ENCODE measurements at places on chromosomes 6 and 20.

DNA sequence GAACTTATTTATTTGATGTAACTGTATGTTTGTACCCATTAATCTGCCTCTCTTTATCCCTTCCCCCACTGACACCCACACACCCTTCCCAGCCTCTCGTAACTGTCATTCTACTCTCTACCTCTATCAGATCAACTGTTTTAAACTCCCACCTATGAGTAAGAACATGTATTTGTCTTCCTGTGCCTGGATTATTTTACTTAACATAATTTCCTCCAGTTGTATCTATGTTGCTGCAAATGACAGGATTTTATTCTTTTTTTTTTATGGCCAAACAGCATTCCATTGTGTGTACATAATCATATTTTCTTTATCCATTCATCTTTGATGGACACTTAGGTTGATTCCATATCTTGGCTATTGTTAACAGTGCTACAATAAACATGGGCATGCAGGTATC, 49.3 kb downstream of the PHACTR2 start:
- no peak for DNase-seq

- DNase-seq = peak; percentile 31
These were observed 70.6 kb downstream of the SGK1 start for GRCh38 chr6:134247231-134247833.

DNA sequence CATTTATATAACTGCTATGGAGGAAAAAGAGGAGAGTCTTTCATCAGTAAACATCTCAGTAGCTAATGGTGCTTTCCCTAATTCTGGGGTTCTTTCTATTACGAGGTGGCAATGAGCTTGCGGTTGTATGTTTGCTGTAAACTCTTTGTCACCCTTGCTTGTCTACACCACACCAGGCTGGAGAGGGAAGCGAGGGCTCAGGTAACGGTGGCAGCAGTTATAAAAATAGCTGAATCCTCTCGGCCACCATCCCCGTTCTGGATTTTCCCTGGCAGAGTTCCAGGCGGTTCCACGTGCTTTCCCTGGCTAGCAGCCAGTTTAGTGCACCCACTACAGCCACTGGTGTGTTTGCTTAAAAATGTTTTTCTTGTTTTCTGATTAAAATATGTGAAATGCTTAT, 39.0 kb downstream of the MAS1 start:
- no peak for DNase-seq

DNA sequence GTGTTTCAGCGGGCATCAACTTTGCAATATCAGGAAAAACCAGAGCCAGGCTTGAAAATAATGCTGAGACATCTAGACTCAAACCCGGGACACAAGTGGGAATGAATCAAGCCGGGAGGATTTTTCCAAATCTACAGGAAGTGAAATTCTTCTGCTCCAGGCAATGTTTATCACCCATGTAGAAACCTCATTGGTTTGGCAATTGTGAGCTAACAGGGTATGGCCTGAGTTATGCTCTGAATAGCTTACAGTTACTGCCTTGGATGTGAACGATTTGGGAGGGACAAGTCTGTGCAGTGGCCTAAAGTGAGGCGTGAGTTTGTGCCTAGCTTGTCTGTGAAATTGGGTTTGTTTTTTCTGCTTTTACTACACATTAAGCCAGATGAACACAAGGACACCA, 87.4 kb downstream of the PCSK2 start:
- DNase-seq = no peak

DNA sequence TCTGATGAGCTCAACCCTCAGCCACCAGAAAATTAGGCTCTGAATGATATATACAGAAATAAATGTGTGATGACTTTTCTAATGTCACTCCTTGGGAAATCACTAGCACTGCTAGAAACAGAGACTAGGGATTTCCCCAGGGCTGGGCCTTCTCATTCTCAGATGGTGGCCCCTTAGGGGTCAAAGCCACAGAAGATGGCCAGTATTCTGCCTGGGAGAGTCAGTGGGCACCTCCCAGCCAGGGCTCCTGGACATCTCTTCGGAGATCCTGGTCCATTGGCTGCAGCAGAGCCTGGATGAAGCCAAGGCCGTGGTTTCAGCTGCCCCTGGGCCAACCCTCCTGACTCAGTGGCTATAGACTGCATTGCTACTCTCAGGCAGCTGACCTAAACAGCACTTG, 276.9 kb upstream of the SUPT3H start:
- DNase-seq = no peak

- no peak for DNase-seq
These were observed 83.2 kb downstream of the SHLD1 start for GRCh38 chr20:5833309-5833941.
